ENCODE measurements at places on chromosomes 2 and 18.

DNA sequence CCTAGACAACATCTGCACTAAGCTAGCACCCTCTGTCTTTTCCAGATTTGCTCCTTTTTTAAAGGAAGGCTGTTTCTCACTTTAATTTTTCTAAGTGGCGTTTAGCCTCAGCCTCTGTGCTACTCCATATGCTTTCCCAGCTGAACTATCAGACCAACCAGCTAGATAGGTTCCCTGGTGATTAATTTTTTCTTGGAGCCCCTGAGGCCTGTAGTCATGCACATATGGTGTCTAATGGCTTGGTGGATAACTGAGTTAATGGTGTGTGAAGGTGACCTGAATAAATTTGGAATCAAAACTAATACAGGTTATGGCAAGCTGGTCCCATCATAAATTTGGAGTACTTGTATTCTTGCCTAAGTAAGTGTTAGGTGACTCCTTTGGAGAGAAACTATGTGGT lies 135.5 kb downstream of the MGAT5 start:
- DNase-seq, result no peak

DNA sequence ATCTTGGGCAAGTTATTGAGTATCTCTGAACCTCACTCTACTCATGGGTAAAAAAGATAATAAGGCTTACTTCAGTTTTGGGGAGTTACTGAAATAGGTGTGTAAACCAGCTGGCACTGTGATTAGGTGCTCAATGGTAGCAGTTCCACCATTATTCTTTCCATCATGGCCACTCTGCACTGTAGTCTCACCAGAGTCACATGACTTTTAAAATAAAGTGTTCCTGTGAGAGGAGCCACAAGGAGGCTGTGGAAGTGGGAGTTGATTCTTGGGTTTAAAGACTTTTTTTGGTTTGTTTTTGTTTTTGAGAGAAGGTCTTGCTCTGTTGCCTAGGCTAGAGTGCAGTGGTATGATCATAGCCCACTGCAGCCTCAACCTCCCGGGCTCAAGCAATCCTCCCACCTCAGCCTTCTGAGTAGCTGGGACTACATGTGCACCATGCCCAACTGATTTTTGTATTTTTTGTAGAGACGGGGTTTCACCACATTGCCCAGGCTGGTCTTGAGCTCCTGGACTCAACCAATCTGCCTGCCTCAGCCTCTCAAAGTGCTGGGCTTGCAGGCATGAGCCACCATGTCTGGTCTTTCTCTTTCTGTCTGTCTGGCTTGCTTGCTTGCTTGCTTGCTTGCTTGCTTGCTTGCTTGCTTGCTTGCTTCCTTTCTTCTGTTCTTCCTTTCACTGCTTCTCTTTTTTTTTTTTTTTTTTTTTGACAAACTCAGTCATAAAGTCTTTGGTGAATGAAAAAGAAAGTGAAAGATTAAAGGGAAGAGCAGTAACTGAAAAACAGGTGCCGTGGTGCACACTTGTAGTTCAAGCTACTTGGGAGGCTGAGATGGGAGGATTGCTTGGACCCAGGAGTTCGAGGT lies 21.2 kb upstream of the ACVR1 start:
- no peak for DNase-seq

GRCh38 chr2:23803965-23804542 lies 122.9 kb downstream of the ATAD2B start:
- no peak for DNase-seq

GRCh38 chr2:233130024-233130423 lies 69.9 kb downstream of the INPP5D start:
- DNase-seq, result no peak

DNA sequence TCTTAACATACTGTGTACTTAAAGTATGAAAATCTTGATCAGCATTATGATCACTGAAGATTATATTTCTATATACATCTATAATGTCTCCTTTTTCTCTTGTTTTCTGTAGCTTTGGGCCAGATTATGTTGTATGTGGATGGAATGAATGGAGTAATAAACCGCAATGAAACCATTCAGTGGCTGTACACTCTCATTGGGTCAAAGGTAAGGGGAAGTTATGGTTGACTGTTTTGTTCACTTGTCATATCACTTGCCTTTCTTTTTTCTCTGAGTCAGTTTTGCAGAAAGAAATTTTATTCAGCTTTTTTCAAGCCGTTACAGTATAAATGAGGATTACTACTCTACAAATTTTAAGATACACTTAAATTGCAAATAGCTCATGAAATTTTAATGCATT lies 252.5 kb downstream of the TPGS2 start:
- no peak for DNase-seq

DNA sequence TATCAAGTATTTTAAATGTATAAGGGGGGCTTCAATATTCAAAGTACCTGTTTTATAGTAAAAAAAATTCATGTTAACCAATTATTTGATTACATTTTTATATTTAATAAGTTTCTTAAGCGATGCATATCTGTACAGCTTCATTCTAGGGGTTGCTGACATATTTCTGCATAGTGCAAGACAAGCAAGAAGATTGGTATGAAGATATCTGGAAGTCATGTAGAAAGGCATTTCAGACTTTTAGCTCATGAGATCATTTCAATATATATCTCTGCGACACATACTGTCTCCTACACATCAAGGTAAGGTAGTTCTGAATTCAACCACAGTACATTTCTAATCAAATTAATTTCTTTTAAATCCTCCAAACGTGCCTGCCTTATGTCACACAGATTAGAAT lies 73.1 kb downstream of the MEMO1 start:
- no peak for DNase-seq

- no peak for DNase-seq
Observed at GRCh38 chr18:11860594-11861450, 9.6 kb downstream of the CHMP1B start.

DNA sequence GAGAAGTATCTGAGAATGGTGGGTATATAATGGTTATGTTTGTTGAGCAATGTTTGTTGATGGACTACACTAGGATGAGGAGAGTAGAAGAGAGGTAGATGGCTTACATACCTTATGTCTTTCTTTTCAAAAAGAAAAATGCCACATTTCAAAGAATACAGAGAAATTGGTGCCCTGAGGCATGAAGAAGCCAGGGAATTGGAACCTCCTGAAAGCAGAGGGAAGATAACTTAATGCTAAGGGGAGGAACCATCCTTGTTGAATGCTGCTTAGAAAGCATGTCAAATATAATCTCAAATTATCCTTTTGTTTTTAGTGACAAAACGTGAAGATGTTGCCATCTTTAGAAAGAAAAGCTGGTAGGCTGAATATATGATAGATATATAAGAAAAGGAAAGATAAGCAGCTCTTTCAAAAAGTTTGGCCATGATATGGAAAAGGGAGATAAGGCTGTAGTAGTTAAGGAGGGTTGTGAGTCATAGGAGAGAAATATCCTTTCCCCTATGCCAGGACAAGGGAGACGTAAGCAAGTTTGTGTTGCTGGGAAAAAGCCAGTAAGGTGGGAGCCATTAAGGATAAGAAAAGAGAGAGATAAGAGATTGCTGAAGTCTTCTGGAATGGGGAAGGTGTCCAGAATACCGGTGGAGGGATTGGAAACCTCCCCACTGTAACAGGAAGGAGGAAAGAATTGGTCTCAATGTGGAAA lies 66.3 kb downstream of the SCN2A start:
- no peak for DNase-seq

DNA sequence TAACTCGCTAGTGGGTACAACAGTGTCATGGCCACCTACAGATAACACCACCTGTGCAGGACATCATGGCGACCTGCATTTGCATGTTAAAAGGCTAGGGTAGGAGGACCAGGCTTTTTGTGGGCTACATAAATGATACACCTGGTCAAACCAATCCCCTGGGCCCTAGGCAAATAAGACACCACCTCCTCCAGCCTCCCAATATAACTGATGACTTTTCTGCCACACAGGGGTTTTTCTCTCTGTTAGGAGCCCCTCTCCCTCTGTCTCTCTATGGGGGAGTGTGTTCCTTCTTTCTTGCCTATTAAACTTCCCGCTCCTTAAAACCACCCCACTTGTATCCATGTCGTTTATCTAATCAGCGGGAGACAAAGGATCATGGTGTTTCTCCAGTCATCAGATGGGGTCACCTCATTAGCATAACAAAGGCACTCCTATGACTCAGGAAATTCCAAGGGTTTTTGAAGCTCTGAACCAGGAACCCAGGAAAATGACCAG lies 10.8 kb upstream of the BUB1 start:
- no peak for DNase-seq

GRCh38 chr2:42267530-42267929 lies 93.5 kb downstream of the COX7A2L start:
- no peak for DNase-seq

DNA sequence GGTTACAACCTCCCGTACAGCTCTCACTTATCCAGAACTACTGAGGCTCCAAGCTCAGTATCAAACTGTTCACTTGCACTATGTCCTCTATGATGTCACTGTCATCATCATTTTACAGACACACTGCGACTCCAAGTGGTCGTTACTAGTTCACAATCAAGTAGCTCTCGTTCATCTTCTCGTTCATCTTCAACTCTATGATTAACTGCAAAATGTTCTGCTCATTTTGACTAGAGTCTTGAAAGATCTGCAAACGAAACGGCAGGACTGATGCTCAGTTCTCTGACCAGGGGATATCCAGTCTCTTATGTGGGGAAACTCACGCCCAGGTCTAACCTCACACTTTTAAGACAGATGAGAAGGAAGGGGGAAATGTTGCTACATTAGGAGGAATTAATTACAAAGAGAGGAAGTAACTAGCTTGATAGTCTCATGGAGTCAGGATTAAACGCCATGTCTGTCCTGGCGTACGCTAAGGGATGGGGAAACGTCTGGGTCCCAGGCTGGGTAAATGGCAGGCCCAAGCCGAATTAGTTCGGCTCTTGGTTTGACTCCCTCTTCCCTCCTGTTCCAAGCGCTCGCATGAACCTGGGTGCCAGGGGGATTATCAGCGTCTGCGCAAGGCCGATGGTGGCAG lies 794 bp upstream of the CHCHD5 start:
- no peak for DNase-seq

DNA sequence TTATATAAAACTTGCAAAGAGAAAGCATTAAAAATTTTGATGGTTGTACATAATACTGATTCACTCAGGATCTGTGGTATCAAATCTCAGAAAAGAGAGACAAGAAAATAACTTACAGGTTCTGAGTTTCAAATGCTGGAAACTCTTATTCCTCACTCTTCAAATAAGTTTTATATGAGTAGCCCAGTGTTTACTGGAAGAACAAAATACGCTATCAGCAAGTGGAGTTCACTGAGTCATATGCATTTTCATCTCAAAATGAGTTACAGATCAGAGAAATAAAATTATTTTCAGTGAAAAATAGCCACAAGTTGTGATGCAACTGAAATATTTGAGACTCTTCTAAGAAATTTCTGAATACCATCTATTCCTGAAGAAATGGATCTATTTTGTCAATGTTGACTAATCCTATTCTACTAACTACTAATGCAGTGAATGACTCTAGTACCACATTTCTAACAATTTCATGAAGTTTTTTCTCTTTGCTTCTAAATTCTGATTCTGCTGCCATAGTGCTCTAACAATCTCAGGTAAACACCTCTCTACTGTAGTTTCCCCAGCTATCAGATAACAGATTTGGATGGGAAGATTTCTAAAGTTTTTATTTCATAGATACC lies 391.7 kb downstream of the ZEB2 start:
- no peak for DNase-seq

GRCh38 chr2:64092502-64092901 lies 51.7 kb downstream of the PELI1 start:
- DNase-seq, result no peak

- no peak for DNase-seq
Observed at GRCh38 chr2:204257781-204258180, 287.5 kb upstream of the PARD3B start.

GRCh38 chr2:201911372-201911771 lies 105.0 kb downstream of the CDK15 start:
- no peak for DNase-seq

DNA sequence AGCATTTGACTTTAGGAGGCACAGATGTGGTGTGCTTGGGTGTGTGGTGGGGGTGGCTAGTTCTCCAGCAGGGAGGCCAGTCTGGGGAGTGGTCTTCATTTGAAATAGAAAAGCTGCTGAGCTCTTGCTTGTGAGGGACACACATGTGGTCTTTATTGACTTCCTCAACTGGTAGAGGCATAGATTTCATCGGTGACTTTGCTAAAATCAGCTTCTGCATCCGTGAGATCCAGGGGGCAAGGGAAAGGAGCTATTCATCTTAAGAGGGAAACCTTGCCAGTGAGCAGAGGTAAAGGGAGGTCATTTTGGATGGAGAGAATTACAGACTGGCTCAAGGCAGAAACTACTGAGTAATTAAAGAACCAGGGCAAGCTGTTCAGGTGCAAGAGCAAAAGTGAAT lies 4.7 kb downstream of the MAPRE3 start:
- DNase-seq, result no peak

DNA sequence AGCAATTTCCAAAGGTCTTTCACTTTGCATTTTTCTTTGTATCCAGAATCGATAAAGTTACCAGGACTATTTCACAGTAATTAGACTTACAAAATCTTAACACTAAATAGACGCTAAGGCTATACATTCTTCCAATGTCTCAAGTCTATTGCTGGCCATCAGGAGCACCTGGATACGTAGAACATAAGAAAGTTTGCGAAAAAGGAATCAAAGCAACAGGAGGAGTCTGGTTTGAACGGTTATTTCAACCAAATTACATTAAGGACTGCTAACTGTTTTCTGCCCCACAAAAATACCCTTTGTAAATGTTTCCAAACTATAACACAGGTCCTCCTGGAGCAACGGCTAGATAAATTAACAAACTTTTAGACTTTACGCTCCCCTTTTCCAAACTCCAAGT lies 1.4 kb upstream of the HNRNPA3 start:
- DNase-seq, result no peak

DNA sequence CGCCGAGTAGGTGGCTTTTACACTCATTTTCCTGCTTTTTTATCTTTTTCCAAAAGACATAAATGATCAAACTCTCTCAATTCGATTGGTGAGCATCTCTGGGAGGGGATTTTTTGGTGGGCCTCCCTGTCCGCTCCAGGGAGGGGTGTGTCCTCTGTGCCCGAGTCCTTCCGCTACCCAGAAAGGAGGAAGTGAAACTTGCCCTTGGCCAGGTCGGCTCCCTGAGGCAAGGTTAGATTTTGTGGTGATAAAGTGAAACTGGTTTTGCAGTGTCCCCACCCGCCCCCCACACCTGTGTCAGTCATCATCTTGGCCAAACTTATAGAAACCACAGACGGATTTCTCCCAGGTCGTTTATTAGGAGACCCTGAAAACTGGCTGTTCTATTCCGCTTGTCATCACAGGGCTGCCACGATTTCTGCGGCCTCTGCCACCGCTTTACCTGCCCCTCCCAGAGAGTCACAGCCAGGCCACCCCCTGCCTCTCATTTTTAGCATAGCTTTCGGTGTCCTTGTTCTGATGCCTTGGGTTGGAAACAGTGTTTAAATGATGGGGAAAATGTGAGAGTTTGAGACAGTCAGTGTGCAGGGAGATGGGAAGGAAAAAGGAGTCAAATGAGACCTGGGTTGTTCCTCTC lies 93.6 kb downstream of the SH3BP4 start:
- no peak for DNase-seq

- DNase-seq, result no peak
Observed at GRCh38 chr18:52553441-52553840, 213.4 kb downstream of the DCC start.

- DNase-seq, result no peak
Observed at GRCh38 chr2:15425712-15426111, 135.4 kb downstream of the NBAS start.

GRCh38 chr2:173195100-173195499 lies 119.5 kb downstream of the MAP3K20 start:
- DNase-seq, result no peak
